ENCODE measurements at places on chromosomes 12 and 14.

DNA sequence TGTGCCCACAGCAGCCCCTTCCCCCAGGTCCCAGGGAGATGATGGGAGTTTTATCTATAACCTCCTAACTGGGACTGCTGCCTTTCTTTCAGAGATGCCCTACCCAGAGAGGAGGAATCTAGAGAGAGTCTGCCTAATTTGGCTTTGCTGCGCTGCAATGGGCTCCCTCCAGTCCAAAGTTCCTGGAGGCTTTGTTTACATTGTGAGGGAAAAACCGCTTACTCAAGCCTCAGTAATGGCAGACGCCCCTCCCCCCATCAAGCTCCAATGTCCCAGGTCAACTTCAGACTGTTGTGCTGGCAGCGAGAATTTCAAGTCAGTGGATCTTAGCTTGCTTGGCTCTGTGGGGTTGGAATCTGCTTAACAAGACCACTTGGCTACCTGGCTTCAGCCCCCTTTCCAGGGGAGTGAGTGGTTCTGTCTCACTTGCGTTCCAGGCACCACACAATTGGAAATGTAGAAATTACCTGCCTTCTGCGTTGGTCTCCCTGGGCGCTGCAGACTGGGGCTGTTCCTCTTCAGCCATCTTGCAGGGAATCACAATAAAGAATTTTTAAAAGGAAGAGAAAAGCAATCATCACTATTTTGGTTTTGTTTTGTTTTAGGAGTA is 262.5 kb downstream of the FOXG1 start:
- no peak for DNase-seq

DNA sequence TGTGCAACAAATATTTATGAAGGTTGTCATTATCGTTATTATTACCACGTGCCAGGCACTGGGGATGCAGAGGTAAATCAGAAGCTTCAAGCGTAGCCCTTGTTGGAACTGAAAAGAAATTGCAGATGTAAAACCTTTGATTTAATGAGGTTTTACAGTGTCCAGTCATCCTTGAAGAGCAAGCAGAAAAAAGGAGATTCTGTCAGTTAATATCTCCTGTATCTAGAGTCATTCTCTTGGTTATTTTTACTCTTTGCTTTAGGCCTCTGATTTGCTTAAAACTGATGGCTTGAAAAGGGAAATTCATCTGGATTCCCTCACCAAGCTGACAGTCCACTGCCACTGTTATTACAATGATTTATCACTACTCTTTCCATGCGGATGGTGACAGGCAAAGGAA is 179.3 kb downstream of the GALC start:
- DNase-seq, result no peak

GRCh38 chr12:94227066-94227465 is 78.7 kb downstream of the PLXNC1 start:
- DNase-seq, result no peak

DNA sequence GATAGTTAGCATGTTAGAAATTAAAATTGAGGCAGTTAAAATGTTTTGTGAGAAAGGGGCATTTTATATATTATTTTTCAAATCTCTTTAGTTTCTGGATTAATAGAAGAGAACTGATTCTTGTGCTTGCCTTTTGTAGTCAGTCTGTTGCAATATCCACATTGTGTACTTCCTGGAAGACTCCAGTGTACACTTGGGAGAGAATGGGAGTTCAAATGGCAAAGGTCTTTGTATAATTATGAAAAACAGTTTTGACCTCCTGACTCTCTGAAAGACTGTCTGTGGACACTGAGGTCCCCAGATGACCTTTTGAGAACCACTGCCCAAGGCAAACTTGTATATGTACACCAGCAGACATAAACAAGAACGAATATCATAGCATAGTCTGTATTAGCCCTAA is 12.1 kb downstream of the E2F7 start:
- DNase-seq, result no peak

DNA sequence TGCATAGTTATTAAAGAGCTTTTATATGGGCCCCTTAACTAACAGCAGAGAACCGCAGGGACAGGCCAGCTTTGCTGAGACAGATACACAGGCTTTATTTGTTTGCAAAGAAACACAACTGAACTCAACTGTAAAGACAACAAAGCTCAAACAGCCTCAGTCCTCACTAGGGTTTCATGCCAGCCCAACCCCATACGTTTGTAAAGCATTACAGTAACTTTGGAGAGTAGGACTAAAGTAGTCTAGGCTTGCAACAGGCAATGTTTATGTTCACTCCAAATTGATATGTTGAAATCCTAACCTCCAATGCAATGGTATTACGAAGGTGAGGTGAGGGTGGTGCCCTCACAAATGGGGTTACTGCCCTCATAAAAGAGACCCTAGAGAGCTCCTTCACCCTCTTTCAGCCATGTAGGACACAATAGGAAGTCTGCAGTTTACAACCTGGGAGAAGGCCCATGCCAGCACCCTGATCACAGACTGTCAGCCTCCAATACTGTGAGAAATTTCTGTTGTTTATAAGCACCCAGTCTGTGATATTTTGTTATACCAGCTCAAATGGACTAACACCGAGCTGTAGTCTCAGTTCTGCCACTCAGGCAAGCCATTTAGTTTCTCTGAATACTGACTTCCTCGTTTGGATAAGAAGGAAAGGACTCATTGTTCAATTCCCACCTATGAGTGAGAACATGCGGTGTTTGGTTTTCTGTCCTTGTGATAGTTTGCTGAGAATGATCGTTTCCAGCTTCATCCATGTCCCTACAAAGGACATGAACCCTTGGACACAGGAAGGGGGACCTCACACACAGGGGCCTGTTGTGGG is 35.2 kb downstream of the PPM1H start:
- no peak for DNase-seq

GRCh38 chr14:24629521-24629920 is 4.5 kb downstream of the GZMB start:
- no peak for DNase-seq

DNA sequence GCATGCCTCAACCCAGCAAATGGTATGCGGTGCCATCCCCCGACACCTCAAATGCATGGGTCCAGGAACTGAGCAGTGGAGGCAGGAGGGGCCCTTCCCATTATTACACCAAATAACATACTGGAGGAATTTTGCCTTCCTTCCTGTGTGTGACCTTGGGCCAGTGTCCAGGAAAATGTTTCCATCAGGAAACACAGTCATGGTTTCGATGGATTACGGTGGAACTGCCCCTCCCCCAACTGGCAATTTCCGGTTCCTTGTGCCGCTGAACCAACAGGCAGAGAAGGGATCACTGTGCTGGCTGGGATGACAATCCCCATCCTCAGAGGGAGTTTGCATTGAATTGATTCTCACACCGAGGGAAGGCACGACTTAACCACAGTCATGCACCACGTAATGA is 9.1 kb upstream of the CDC42BPB start:
- no peak for DNase-seq

GRCh38 chr12:105092336-105092735 is 8.1 kb upstream of the ALDH1L2 start:
- no peak for DNase-seq

DNA sequence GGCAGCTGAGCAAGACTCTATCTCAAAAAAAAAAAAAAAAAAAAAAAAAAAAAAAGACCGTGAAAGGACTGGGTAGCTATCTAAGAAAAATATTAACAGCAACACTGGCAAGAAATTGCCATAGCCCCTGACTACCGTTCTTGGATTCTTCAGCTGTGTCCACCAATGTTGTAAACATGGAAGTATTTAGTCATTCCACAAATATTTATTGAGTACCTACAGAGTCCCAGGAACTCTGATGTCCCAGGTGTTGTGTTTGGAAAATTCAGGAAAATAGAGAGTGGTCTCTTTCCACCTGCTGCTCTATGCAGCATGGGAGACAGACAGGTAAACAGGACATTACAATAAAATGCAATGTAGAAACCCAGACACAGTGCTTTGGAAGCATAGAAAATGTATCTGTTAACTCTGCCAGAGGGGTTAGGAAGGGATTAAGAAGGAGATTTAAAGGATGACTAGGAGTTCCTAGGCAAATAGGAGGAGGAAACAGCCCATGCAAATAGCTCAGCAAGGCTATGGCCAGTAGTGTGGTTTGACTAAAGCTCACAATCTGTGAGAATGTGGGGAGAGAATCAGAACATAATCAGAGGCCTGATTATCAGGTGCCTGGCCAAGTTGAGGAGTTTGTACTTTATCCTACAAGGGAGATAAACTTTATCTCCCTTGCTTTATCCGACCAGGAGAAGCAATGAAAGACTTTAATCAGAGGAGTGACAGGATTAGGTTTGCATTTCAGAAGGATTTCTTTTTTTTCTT is 2.1 kb upstream of the DLST start:
- no peak for DNase-seq

DNA sequence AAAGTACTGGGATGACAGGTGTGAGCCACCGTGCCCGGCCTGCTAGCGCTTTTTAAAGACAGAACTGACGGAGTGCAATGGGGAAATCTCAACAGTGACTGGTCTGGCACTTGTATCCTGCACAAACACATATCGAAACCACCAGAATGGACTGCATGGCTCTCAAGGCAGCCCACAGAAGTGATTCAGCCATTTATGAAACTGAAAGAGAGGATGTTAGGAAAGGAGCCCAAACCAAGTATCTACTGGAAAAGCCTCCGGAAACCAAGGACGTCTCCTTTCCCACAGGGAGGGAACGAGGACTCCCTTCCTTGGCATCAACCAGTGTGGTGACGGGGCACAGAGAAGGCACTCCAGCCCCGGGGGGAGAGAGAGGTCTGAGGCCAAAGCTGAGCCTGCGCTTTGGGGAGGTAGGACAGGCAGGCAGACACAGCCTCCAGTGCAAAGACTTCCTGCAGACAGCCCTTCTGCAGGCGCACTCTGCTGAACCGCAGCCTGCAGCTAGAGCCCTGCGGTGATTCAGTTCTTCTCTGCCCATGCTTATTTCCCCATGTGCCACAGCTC is 16.5 kb downstream of the SLC15A4 start:
- DNase-seq, result no peak

DNA sequence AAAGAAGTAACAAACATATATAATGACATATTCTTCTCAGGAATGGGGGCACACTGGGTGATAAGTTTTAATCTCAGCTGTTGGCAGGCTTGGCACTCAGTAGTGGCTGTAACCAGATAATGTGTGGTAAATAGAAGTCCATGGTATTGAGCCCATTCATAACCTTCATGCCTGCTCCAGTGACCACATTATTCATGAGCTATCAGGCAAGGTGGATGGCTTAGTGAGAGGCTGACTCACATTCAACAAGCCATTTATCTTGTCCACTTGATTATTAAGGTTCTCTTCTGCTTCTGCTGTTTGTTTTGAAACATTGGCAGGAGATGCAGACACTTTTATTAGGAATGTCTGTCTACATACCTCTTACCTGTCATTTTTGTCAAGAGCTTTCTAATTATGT is 950.4 kb upstream of the LRFN5 start:
- DNase-seq, result no peak

DNA sequence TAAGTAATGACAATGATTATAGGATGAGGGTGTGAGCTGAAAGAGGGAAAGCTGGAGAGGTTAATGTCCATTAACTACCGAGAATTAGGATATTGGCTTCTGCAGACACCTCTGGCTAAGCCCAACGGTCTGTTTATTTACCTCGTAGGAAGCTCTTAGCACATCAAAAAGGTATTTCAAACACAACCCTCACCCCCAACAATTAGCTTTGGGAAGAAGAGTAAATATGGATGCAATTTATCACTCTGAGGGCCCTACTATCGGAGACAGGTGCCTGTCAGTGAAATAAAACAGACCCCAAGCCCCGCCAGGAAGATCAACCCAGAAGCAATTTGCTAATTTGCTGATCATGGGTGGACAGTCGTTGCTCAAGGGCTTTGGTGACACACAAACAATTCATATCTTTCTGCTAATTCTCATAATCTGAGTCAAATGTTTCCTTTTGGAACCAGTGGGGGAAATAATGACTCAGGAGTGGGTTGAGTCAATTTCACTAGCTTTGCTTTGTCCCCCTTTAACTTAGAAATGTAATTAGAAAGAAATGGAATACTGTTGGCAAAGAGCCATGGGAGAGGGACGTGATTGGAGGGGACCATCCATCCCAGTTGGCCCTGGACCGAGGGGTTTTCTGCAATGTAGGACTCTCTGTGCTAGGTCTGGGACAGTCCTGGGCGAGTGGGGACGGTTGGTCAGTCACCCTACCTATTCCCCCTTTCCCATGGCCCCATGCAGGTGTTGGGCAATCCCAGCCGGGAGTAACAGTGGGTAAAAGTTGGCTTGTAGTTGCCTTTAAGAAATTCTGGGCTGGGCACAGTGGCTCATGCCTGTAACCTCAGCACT is 99.1 kb upstream of the MED13L start:
- no peak for DNase-seq

GRCh38 chr14:104091927-104092771 is 6.6 kb downstream of the ASPG start:
- DNase-seq, result no peak

GRCh38 chr14:49687942-49688700 is at the start of gene POLE2:
POLE2 (minus strand) TSS chr14:49688214; CDS start chr14:49688203, 11 bp downstream.
- peak; percentile 47 for DNase-seq

All from Jurkat, Clone E6-1 (cell line).